HT-29 (cell line): ENCODE measurements at places on chromosomes 12 and 14.
A peak's percentile ranks its signal among the peaks of the same experiment; 100 is the strongest.

- no peak for DNase-seq
Measured at GRCh38 chr12:25784669-25785068, 173.8 kb upstream of the RASSF8 start.

- no peak for DNase-seq
Measured at GRCh38 chr12:76967181-76967885, 88.5 kb upstream of the CSRP2 start.

- peak; percentile 76 for DNase-seq
Measured at GRCh38 chr12:49867570-49868341, 24.9 kb upstream of the BCDIN3D start.

- DNase-seq, result peak; percentile 19
Measured at GRCh38 chr12:12221560-12221959, 45.3 kb downstream of the LRP6 start.

DNA sequence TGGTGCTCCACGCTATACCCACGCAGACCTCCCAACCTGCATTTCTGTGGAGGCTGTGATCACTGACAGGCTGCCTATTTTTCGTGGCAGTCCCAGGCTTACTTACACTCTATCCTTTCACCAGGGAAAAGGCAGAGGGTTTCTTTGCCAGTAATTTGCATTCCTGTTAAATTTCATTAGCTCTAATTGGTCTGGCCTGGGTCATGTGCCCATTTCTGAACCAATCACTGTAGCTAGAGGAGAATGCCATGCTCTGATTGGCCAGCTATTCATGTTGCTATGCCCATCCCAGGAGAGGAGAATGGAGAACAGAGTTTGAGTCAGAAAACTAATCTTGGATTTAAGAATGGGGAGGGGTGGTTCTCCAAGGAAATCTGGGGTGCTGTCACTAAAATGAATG, 43.2 kb upstream of the TUNAR start:
- DNase-seq, result no peak

DNA sequence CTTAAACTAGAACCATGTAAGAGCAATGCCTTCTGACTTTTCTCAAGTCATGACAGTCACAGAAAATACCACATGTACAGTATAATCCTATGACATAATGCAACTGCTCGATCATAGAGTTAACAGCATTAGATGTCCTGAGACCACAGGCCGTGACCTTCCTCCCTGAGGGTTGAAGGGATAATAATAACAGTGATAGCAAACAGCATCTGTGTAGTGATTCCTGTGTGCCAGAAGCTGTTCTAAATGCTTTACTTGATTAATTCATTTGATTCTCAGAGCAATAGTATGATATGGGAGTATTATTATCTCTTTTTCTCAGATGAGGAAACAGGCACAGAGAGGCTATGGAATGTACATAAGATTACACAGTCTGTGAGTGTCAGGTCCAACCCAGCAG, 53.2 kb downstream of the SLC35F4 start:
- no peak for DNase-seq

DNA sequence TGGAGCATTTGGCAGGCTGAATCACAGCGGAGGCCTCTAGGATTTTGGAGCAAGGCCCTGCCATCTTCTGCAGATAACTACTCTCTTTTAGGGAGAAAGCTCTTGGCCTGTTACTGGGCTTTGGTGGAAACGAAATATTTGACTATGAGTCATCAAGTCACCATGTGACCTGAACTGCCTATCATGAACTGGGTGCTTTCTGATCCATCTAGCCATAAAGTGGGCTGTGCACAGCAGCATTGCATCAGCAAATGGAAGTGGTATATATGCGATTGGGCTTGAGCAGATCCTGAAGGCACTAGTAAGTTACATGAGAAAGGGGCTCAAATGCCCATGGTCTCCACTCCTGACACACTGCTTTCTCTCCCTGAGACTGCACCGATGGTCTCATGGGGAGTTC, 21.1 kb downstream of the GYS2 start:
- DNase-seq, result no peak

- DNase-seq, result peak; percentile 64
Measured at GRCh38 chr12:102879144-102879763, 37.8 kb downstream of the PAH start.
